Dermis blood vessel endothelial cell (primary cell): ENCODE measurements at places on chromosomes 6 and 20. TPM values are rescaled to one million over a fixed set of nuclear protein-coding genes. Genes with fewer than 3 reads are reported as not detected.
A peak's percentile ranks its signal among the peaks of the same experiment; 100 is the strongest.

The IL17A gene
- not detected in 2 replicates for total RNA-seq

The SPATS1 gene
- total RNA-seq, result not detected in 2 replicates

- peak; percentile 70 for DNase-seq
These were observed 114.3 kb downstream of the DST start for GRCh38 chr6:56528412-56528841.

GRCh38 chr6:111781041-111781708, 92.1 kb downstream of the FYN start:
- DNase-seq, result no peak

DNA sequence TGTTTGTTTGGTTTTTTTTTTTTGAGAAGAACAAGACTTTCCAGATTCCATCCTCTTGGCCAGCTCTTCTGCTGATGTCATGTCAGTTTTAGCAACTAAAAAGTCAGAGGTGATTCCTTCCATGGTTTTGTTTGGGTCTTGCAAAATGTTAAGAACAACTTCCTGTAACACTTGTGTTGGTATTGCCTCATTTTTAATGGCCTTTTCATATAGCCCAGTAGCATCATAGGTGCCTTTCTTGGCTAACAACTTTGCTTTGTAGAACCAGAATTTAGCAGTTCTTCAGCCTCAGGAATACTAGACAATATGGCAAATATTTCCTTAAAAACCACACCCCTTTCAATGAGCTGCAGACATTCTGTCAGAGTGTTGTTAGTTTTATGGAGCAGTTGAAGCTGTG, 99.5 kb upstream of the SIRPG start:
- no peak for DNase-seq

The HLA-DQA1 gene
- total RNA-seq, result not detected in 2 replicates

- DNase-seq, result no peak
These were observed 156.8 kb downstream of the CEBPB start for GRCh38 chr20:50347284-50348063.

DNA sequence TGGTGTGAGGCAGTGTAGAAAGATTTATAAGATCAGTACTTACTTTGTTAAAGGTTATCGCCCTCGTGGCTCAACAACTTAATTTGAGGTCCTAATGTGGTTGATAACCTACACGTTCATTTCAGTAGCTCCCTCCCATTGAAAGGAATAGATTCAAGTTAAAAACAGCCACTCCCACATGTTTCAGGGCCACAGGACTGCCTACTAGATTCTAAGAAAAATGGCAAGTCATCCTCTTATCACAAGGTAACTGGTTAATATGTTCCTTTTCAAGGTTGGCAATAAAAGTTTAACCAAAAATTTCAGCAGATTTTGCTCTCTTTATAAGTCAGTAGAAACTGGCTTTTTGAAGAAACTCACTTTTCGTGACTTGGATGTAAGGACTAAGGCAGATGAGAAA, 17.1 kb downstream of the GSTA2 start:
- no peak for DNase-seq

GRCh38 chr6:7526755-7527154, 14.7 kb upstream of the DSP start:
- no peak for DNase-seq

DNA sequence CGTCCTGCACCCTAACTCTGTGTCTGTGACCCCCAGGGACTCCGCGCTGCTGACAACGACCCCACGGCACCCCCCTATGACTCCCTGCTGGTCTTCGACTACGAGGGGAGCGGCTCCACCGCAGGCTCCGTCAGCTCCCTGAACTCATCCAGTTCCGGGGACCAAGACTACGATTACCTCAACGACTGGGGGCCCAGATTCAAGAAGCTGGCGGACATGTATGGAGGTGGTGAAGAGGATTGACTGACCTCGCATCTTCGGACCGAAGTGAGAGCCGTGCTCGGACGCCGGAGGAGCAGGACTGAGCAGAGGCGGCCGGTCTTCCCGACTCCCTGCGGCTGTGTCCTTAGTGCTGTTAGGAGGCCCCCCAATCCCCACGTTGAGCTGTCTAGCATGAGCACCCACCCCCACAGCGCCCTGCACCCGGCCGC, 129.0 kb downstream of the TAF4 start:
- no peak for DNase-seq
